ENCODE measurements at places on chromosomes 5 and 9.
A peak's percentile ranks its signal among the peaks of the same experiment; 100 is the strongest.

GRCh38 chr9:135095470-135096407 is 8.3 kb downstream of the OLFM1 start:
- DNase-seq = no peak

DNA sequence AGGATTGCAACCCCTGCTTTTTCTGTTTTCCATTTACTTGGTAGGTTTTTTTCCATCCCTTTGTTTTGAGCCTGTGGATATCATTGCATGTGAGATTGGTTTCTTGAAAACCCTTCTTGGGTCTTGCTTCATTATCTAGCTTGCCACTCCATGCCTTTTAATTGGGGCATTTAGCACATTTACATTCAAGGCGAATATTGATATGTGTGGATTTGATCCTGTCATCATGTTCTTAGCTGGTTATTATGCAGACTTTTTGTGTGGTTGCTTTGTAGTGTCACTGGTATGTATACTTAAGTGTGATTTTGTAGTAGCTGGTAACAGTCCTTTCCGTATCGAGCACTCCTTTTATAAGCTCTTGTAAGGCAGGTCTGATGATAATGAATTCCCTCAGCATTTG is 26.5 kb downstream of the LOX start:
- DNase-seq = no peak

GRCh38 chr5:160852049-160852448 is at the start of gene ATP10B:
ATP10B (minus strand) TSS chr5:160852211; CDS start chr5:160688074, 164,137 bp downstream.
- DNase-seq = no peak

GRCh38 chr5:55897905-55898304 is 46.7 kb downstream of the IL31RA start:
- no peak for DNase-seq

DNA sequence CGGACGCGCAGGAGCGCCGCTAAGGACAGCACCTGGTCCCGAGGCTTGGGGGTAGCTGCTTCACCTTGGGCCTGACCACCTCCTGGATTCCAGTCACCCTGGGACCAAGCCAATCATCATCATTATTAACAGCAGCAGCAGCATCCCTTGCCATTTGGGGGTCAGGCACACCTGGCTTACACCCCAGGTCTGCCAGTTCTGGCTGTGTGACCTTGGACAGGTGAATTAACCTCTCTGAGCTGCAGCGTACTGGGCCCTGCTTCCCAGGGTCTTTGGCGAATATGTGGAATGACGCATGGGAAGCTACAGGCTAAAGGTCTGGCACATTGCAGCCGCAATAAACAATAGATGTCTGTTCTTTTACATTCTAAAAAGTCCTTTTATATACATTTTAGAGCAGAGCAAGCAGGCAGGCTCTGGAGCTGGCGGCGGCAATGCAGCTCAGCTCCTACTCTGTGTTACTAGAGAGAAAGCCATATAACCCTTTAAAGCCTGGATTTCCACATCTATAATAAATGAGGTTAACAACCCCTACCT is 97.8 kb upstream of the CPLX2 start:
- no peak for DNase-seq

- DNase-seq = no peak
These were observed 315.4 kb downstream of the CTNND2 start for GRCh38 chr5:11588803-11589202.

- no peak for DNase-seq
These were observed 76.4 kb upstream of the GPR151 start for GRCh38 chr5:146592352-146592751.

GRCh38 chr9:80841888-80842287 is 847.5 kb downstream of the TLE1 start:
- no peak for DNase-seq

- DNase-seq = no peak
These were observed 43.8 kb upstream of the DAB2IP start for GRCh38 chr9:121607434-121608167.

DNA sequence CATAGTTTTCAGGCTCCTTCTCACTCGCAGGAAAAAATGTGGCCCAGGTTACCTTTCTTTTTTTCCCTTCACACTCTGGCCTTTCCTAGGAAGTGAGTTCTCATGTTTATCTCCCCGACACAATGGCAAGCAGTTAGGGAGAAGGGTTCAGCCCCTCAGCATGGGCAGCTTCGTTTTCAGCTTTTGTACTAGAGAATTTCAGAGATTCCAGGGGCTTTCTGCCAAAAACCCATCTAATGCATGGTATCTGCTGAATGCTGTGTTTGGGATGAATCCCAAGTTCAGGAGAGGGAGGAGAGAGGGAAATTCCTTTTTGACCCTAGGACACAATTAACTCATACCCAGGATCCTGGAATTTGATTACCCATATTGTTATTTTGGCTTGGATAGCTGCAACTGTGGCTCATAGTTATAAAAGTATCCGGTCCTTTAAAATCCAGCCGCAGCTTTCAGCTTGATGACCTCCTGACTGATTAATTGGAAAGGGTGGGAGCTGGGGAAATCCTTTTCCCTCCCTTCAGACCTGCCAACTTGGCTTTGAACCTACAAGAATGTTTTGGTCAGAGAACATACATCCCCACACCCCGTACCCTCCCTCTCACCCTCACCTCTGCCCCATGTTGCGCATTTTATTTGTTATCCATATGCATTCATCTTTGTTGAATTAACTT is 78.4 kb downstream of the TMEM252 start:
- DNase-seq = no peak

DNA sequence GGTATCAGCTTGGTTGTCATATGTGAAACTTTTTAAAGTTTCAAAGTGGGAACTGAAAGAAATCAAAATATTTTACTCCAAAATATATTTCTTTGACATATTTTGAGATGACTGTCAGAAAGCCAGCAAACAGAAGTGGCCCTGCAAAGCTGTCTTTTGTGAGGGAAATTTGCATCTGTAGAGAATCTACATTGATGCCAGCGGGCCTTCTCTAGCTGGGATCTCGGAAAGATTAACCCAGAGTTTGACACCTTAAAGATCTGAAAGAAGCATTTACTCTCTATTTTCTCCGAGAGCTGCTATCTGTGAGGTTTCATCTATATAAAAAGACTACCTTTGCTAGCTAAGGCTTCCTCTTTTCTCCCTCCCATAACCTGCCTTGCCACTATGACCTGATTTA is 303.6 kb downstream of the FBXL17 start:
- no peak for DNase-seq

GRCh38 chr5:63894690-63895089 is 67.6 kb downstream of the HTR1A start:
- DNase-seq = no peak

DNA sequence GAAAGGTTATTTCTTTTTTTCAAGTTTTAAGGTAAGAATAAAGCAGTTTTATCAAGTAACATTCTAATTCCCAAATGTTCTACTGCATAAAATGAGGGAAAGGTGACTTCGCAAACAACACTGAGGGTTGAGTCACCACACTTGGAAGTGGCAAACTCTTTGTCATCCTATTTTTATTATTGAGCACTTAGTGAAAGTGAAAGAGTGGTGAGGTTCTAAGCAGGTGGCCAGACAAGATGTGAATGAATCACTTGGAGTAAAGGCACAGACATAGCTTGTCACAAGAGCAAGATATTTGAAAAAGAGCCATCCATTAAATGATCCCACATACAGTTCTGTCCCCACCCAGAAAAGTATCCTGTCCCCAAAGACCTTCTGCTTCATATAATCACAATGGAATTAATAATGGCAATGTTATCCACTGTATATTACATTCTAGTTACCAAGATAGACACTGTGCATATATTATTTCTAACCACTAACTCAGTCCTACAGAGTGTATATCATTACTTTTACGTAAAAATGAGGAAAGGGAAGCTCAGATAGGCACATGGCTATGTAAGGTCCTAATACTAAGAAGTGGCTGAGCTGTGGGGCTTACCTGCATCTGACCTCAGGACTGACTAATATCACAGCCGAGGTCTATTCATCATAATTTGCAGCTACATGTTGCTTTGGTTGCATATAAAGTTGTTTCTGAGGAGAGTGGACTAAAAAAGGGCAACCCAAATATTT is 730.4 kb upstream of the MEF2C start:
- no peak for DNase-seq

GRCh38 chr9:125558453-125559092 is 148.4 kb downstream of the MAPKAP1 start:
- peak; percentile 4 for DNase-seq

DNA sequence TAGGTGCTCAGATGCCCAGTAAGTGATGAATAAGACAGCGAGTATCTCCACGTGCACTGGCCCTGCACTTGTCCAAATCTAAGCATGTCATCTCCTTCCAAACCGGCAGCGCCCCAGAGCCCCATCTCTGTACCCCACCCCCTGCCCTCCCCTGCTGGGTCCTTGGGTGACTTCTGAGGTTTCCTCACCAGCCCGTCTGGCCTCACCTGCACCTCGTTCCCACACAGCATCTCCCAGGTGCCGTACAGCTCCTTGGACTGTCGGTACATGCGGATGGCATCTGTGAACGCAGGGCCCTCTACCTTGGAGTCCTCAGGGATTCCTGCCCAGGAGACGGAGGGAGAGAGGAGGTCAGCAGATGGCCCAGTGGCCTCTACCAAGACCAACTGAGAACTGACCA is 66.3 kb downstream of the LRSAM1 start:
- DNase-seq = no peak

DNA sequence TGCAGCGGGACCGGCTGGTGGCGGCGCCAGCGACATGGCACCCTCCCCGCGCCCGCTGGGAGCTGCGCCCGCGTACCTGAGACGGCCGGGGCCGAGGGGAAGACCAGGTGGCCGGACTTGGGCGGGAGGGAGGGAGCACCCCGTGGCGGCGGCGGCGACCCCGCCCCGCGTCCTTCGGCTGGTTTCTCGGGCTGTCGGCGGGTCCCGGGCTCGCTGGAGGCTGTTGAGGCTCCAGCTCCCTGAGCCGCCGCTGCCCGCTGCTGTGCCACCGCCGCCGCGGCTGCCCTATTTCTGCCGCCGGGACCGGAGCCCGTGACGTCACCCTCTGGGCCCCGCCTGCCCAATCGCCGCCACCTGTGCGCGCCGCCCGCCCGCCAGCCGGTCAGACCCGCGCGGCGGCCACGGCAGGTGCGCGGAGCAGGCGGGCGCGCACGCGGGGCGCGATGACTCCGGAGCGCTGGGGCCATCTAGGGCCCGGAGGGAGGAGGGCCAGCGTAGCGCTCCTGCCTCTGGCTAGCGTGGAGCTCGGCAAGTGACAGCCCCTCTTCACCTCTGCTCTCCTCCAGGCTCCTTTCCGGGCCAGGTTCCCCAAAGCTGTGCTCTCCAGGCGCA is at the start of gene FSTL4:
Gene FSTL4 (minus strand): TSS at position 293 of the 612 bp plus-strand sequence.
- DNase-seq = no peak

DNA sequence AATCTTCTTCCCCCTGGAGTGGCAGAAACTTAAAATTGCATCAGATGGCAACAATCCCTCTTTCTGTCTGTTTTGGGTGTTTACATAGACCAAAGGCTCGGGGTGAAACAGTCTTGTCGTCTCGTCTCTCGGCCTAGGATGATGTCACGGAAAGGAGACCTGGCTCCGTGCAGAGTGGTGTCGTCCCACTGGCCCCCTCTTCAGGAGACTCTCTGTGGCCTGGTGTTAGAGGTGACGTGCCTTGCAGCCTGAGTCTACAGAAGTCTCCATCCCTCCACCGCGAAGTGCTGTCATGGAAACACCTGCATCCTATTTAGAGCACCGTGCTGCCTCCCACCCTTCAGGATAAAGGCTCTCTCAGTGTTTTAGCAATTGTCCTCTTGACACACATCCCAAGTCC is 409.7 kb downstream of the IRX1 start:
- DNase-seq = no peak

DNA sequence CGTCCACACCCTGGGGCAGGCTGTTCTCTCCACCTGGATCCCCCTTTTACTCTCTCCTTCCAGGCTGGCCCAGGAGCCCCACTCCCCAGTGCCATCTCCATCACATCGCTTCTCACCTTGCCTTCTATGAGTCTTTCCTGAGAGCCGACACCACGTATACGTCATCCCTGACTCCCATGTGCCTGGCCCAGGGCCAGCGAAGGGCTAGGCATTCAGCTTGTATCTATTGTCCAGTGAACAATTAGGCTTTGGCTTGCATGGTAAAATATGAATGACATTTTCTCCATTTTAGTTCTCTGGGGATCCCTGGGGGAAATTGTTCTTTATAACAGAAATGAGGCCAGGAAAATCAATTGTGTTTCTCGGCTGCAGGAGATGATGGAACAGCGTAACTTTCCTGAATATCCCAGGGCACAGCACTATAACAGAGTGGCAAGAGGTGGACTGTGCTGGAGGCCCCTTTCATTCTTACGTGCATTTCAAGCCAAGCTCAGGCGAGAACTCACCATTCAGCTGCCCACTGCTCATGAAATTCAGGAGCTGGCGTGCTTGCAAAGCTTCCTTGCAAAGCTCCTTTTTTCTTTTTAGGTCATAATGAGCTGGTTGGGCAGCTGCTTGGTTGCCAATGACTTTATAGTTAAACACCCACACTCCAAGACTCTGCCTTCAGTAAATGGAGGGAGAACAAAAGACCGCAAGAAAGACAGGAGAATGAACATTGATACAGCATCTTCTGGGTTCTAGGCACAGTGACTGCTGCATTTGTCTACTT is 37.7 kb downstream of the NSG2 start:
- DNase-seq = no peak
